ENCODE measurements at places on chromosomes 3 and 15.

GRCh38 chr3:84985795-84986194, 27.0 kb downstream of the CADM2 start:
- no peak for DNase-seq

DNA sequence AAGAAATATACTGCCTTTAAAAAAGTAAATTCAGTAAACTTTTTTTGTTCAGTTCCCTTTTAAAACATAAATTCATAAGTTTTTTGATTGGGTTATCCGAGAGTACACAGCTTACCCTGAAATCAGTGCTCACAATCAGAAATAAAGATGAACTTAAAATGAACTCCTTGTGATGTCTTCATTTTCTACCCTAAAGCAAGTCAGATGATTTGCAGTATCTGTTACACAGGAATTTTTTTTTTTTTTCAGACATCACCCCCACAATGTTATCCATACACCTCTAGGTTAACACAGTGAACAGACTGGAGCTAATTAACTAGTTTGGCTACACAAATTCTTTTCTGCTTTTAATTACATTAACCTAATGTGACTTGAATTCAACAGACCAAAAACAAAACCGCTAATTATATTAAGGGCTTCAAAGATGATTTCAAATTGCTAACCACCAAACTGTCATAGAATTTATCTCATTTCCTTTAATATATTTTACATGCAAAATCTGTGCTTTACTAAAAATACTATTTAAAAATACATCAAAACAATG, 1042.0 kb downstream of the ROBO1 start:
- no peak for DNase-seq

GRCh38 chr3:248864-249520, 52.4 kb downstream of the CHL1 start:
- DNase-seq, result no peak

GRCh38 chr3:87209111-87209510, 18.0 kb upstream of the CHMP2B start:
- no peak for DNase-seq

GRCh38 chr15:101351736-101352135, 56.7 kb upstream of the SNRPA1 start:
- DNase-seq, result no peak

GRCh38 chr15:57541805-57542504, 49.7 kb upstream of the MYZAP start:
- no peak for DNase-seq

DNA sequence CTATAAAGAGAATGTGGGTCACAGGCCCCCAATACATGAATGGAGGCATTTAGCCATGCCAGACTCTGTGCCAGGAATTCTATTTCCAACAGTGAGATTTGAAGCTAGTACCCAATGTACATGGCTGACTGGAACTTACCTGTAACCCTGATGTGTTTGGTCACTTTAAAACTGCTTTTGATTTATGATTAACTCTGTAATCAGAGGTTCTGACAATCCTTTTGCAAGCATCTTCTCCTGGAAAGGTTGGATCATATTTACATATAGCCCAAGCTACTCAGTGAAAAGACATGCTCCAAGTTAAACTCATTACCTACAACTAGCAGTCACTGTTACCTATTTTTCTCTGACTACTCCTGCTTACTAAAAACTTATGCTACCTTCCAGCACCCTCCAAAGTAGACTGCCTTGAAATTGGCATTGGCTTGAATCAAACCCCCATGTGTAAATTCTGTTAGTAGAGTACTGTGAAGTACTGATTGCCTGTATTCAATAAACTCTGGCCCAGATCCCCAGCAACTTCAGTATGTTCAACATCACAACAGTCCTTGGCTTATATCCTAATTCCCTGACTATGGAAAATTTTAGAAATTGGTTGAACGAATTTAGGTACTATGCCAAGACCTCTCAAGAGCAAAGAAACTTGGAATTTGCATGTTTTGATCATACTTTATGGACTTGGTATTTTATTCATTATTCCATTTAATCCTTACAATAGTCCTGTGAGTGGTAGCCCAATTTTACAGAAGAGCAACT, 665.6 kb upstream of the NECTIN3 start:
- no peak for DNase-seq

- no peak for DNase-seq
Observed at GRCh38 chr3:42174679-42175385, 83.7 kb downstream of the TRAK1 start.

DNA sequence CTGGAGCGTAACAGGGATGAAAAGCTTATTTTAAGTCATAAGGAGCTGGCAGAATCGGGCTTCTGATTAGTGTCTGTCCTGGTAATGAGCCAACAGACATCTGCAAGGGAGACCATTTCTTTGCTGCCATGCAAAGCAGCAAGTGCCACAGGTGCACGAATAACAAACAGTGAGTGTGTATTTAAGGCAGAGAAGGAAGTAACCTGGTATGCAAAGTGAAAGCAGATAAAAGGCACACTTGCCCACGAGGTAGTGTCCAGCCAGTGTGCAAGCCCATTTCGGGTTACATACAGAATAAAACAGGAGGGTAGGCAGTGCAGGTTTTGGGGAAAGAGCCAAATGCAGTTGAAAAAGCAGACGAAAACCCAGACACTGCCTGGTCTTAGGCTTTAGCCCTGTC, 1153.7 kb downstream of the SI start:
- DNase-seq, result no peak

- no peak for DNase-seq
Observed at GRCh38 chr3:187064210-187065115, 74.8 kb downstream of the RPL39L start.

GRCh38 chr3:79183496-79183895, 584.3 kb downstream of the ROBO1 start:
- DNase-seq, result no peak

GRCh38 chr15:96331945-96332636, 1.6 kb downstream of the NR2F2 start:
- DNase-seq, result no peak

DNA sequence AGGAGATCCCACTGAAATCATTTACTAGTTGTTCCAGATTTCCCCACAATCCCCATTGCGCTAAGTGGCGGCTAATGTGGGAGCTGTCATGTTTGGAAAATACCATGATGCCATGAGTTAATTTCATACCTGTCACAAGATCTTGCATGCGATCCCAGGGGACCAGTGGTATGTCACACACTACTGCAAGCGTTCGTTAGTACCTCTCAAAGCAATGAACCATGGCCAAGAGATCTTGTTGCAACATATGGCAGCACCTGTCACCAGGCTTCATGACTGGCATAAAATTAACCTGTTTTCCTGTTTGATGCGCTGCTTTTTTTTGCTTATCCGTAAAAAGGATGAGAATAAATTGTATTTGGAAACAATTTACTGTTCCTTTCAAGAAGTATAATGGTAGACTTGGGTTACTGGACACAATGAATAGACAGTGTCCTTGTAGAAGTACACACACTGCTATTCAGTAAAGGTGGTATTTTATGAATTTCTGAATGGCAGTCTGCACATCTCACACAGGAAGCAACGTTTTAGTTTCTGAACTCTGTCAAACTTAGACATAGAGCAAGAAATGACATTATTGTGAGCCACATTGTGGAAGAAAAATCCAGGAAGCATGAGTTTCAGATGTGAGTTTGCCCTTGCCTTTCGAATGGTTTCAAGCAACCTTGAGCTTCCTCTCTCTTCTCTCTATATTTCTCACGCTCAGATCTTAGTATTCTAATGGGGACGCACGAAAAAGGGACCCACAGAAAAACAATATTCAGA, 81.9 kb downstream of the CHL1 start:
- no peak for DNase-seq

DNA sequence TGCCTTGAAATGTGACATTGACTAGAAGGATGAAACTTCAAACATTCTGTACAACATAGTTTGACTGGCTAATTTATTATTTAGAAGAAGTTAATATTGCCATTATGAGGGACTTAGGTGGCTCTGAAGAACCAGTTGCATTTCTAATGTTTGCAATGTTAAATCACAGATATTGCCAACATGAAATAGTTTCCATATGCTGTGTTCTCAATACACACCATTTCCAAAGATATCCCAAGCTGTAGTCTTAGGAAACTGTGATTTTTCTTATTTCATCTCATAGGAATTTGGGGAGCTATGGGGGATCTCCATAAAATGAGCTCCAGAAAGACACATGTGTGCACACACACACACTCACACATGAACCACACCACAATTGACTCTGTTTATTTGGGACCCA, 36.3 kb downstream of the ALG1L2 start:
- DNase-seq, result no peak

- no peak for DNase-seq
Observed at GRCh38 chr3:64381367-64381766, 156.1 kb upstream of the PRICKLE2 start.

GRCh38 chr3:140187656-140188221, 252.8 kb downstream of the CLSTN2 start:
- no peak for DNase-seq

- DNase-seq, result no peak
Observed at GRCh38 chr15:87871258-87871681, 385.3 kb downstream of the NTRK3 start.

DNA sequence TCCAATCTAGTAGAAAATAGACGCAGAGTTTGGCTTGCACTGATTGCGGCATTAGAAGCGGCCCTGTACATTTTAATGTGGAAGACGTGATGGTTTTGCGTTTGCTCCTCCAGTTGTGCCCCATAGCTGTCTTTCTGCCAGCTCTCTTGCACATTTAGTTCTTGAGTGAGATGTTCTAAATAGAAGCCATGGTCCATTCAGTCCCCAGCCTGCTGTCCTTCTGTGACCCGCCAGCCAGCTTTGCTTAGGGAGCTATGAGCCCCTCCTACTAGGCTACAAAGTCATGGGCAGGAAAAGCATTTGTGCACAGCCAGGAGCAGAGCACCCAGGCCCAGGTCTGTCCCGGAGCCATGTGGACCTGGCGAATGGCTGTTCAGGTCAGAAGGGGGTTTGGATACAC, 50.3 kb downstream of the APBA2 start:
- DNase-seq, result no peak

DNA sequence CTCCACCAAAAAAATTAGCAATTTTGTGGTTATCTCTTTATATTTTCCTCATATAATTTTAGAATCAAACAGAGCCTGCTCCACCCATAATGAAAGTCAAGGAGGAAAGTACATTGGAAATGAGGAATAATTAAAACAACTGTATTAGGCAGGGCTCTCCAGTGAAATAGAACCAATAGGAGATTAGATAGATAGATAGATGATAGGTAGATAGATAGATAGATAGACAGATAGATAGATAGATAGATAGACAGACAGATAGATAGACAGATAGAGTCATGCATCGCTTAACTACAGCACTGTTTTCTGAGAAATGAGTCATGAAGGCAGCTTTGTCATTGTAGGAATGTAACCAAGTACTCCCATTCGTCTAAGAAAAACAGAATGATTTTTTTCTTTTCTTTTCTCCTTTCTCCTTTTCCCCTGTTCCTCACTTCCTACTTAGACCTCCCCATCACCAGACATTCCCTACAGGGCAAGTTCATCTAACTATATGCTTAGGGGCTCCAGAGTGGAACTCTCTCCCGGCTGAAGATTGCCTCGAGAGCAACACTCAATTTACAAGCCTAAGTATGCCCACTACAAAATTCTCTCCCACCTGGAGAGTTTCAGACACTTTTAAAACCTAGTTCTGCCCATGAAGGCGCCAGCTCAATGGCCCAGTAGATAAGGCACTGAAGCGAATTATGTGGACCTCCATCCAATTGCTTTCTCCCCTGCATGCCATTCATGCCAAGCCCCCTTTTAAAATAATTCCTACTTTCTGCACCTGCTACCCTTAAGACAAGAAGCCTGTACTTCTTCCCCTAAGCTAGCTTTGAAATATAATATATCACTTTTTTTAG, 53.3 kb upstream of the LIPC start:
- no peak for DNase-seq

DNA sequence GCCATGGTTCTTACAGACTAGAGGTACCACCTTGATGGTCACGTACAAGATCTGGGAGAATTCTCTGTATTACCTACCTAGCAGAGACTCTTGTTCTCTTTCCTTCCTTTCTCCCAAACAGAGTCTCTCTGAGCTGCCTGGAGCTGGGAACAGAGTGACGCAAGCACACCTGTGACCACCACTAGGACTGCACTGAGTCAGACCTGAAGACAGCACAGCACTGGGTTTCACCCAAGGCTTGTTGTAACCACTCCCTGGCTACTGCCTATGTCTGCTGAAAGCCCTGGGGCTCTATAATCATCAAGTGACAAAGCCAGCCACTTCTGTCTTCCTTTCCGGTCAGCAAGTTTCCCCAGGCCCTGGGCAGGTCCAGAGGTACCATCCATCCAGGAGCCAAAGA, 293.3 kb upstream of the CNTN4 start:
- DNase-seq, result no peak

DNA sequence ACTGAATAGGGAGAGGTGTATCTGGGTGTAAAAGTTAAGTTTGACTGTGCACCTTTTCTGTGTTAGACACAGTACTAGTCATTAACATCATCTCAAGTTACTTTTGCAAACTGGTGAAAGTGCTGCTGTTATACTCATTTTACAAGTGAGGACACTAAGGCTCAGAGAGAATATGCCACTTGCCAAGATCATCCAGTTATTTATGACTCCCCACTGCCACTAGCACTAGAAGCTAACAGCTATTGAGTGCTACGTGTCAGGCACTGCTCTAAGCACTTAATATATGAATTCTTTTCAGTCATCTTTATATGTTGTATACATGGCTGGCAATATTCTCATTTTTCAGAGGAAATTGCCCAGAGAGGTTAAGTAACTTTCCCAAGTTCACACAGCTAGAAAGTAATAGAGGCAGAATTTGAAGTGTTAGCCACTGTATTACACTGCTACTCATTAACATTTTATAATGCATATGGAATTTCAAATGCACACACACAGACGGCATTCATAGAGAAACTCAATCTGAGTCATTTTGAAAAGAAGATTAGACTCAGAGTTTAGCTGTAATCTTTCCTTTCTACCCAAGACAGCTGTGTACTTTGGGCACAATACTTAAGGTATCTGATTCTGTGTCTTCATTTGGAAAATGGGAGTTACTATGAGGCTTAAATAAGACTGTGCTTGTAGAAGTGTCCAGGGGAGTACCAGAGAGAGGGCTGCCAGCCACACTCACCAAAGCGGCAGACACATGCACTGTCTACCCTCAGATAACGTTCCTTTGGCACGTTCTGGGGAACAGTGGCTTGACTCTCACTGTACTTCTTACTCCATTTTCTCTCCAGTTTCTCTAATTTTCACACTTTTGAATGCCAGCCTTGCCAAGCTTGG, 1.3 kb upstream of the MASP1 start:
- DNase-seq, result no peak

- DNase-seq, result no peak
Observed at GRCh38 chr3:186583831-186584230, 13.3 kb downstream of the DNAJB11 start.

- no peak for DNase-seq
Observed at GRCh38 chr3:173584093-173584837, 186.7 kb downstream of the NLGN1 start.

GRCh38 chr3:76820481-76820880, 219.4 kb upstream of the ROBO2 start:
- no peak for DNase-seq

DNA sequence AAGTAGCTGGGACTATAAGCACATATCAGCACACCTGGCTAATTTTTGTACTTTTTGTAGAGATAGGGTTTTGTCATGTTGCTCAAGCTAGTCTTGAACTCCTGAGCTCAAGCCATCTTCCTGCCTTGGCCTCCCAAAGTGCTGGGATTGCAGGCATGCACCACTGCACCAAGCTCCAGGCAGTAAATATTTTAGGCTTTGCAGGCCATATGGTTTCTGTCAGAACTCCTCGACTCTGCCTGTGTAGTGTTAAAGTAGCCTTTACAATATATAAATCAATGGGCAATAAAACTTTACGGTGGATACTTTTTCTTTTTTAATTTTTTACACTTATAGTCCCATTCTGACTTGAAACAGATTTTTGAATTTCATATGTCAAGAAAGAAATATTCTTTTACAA, 41.6 kb downstream of the DAG1 start:
- no peak for DNase-seq

GRCh38 chr3:141686466-141687291, 51.4 kb upstream of the RNF7 start:
- DNase-seq, result no peak

Measured in stimulated activated CD8-positive, alpha-beta memory T cell treated with anti-CD3 and anti-CD28 coated beads, Interleukin-15, amount 100 ng/mL, for 24 hours (primary cell).